Vagina (tissue), 2 donors: ENCODE measurements at places on chromosomes 11 and 22. TPM values are rescaled to one million over a fixed set of nuclear protein-coding genes. Genes with fewer than 3 reads are reported as not detected.

- DNase-seq: no peak
- no peaks in the 10 kb centered on the region for H3K27me3 ChIP-seq
- no peak overlapping the region for H3K4me3 ChIP-seq
- H3K27ac ChIP-seq: no peak overlapping the region
- H3K36me3 ChIP-seq: no peaks in the 10 kb centered on the region
These were observed 756.7 kb downstream of the DLG2 start for GRCh38 chr11:84870486-84870885.

DNA sequence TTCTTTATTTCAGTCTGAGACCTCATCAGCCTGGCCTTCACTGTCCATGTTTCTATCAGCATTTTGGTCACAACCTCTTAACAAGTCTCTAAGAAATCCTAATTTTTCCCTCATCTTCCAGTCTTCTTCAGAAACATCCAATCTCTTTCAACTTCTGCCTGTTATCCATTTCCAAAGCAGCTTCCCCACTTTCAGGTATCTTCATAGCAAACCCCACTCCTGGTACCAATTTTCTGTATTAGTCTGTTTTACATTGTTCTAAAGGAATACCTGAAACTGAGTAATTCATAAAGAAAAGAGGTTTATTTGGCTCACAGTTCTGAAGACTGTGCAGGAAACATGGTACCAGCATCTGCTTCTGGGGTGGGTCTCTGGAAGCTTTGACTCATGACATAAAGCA, 8.1 kb upstream of the OR6X1 start:
- no peak overlapping the region for H3K4me3 ChIP-seq
- H3K27me3 ChIP-seq: no peaks in the 10 kb centered on the region
- no peak for DNase-seq
- H3K4me1 ChIP-seq: no peaks in the 10 kb centered on the region
- no peaks in the 10 kb centered on the region for H3K36me3 ChIP-seq
- no peak overlapping the region for H3K27ac ChIP-seq

- peaks cover 98% of the 10 kb centered on the region for H3K4me1 ChIP-seq
- peak overlapping the region; percentile 42 for H3K27ac ChIP-seq
- no peaks in the 10 kb centered on the region for H3K27me3 ChIP-seq
These were observed 26.5 kb downstream of the CTNND1 start for GRCh38 chr11:57787920-57788702.

The GTSE1 gene
- 2.2 TPM for total RNA-seq

DNA sequence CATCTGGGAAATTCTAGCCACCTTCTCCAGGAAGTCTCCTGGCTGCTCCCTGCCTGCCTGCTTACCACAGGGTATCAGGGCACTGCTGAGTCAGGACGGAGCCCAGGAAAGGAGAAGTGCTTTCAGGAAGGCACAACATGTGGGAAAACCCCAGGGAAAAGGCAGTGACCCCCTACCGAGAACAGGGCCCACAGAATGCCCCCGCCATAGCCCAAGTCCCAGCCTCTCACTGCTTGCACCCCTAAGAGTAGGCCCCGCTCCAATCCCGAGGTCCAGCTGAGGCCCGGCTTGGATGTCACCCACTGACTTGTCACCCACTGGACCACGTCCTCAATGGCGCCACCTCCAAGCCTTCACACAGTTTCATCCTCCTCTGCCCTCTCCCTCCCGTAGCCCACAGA, 34.1 kb downstream of the ARAP1 start:
- H3K4me1 ChIP-seq: peaks cover 66% of the 10 kb centered on the region
- DNase-seq: no peak
- no peaks in the 10 kb centered on the region for H3K27me3 ChIP-seq
